ENCODE measurements at places on chromosomes 16 and 17.

GRCh38 chr16:73313950-73314349 is 266.0 kb upstream of the ZFHX3 start:
- no peak for DNase-seq

DNA sequence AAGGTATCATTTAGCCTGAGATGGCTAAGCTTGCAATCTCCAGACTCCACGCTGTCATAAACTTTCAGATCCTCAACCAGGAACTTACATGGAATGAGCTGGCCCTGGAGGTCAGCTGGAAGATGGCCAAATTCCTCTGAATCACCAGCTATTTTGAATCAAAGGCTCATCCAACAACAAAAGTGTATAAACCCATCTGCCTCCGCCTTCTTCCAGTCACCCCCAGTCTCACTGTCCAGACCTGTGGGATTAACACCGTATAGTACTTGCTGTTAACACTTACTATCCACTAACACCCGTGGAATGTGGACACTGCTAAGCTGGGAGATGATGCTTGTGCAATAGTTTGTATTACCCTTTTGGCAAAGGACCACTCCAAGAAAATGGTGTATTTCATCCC is 1.9 kb upstream of the LCMT1 start:
- DNase-seq = no peak

GRCh38 chr16:88010968-88011483 is 59.8 kb downstream of the BANP start:
- DNase-seq = no peak

DNA sequence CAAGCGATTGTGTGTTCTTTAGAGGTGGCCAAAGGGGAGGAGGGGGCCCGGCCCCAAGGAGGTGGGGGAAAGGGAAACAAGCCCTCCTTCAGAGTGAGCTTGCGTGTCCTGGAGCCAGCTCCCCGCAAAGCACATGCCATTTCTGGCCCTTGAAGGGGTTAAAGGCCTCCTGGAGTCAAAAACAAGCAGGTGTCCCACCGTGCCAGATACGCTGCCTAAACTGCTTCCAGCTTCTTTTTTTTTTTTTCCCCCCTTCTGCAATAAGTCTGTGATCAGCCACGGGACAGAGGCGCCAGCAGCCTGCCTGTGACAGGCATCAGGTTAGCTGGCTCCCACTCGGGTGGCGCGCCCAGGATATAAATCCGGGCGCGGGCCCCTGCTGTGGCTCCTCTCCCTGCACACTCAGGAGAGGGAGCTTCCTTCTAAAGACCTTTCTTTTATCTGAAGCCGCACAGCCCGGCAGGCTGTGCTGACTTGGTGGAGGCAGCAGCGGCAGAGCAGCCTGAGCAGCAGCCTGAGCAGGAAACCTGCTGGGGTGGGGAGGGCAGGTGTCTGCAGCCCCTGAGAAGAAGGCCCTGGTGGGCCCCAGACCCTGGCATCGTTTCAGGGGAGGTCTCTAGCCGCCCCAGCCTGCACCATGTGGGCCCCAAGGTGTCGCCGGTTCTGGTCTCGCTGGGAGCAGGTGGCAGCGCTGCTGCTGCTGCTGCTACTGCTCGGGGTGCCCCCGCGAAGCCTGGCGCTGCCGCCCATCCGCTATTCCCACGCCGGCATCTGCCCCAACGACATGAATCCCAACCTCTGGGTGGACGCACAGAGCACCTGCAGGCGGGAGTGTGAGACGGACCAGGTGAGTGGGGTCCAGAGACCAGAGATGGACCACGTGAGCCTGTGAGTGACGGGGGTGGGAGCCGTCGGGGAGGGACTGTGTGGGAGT is at the start of gene WFIKKN2:
TSS of gene WFIKKN2 (plus strand) at position 286 of the 934 bp plus-strand sequence. CDS start at position 638, 352 bp downstream.
- peak; percentile 67 for DNase-seq

GRCh38 chr17:29620271-29620670 is 2.4 kb downstream of the CORO6 start:
- no peak for DNase-seq

GRCh38 chr16:57611181-57611580 is 17.2 kb upstream of the ADGRG1 start:
- no peak for DNase-seq

DNA sequence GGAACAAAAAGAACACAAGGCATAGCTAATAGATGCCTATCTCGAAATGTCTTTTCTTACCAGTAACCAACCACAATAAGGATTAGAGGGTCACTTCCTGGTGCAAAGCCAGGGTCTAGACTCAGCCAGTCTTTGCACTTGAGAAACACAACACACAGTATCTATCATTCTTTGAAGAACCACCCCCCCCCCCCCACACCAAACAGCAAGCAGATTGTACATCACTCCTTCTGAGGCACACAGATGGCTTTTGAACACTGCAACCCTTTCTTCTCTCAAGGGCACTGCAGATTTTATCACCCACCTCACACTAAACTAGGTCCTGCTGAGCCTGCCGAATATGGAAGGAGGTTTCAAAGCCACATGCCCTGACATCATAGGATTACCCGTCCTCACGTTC is 145.6 kb downstream of the AATF start:
- DNase-seq = no peak

GRCh38 chr16:49515016-49515565 is 141.5 kb downstream of the C16orf78 start:
- DNase-seq = no peak

DNA sequence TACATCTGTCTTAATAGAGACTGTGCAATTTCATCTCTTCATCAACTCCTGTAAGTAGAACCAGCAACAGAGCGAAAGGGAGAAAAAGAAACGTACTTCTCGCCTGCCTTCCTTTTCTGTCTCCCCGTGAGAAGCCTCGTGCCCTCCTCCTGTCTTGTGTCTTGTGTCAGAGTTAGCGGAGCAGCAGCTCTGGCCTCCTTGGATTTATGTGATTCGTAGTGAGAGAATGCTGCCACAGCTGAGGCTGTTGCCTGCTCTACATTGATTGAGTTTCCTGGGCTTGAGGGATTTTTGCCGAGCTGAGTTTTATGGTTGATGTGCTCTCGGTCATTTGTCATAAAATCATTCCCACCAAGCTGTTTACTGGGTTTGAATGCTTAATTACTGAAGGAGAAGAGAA is 579.1 kb upstream of the RBFOX1 start:
- no peak for DNase-seq

- no peak for DNase-seq
Measured at GRCh38 chr17:80451104-80451775, 25.2 kb downstream of the NPTX1 start.

GRCh38 chr16:68236137-68236825 is 354 bp upstream of the ESRP2 start:
- DNase-seq = peak; percentile 76

DNA sequence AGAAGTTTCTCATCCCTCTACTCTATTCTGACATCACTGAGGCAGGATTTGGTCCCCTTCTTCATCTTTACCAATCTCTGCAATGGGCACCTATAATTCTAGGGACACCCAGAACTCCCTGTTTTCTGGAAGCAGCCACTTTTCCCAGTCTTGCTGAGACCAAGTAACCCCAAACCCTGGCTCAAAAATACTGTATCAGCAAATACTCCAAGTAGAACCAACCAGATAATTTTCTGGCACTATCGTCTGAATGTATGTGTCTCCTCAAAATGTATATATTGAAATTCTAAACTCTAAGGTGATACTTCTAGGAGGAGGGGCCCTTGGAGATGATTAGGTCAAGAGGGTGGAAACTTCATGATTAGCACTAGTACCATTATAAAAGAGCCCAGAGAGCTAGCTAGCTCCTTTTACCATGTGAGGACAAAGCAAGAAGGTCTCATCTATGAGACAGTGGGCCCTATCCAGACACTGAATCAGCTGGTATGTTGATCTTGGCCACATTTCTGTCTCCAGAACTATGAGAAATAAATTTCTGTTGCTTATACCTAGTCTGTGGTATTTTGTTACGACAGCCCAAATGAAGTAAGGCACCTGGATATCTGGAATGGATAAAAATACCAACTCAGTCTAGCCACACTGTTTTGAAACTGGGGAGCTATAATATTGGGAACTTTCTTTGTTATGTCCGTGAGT is 464.4 kb downstream of the CDH11 start:
- DNase-seq = no peak

GRCh38 chr16:58187665-58188421 is 10.1 kb downstream of the CSNK2A2 start:
- no peak for DNase-seq

GRCh38 chr17:48549281-48549630 is 4.3 kb upstream of the HOXB2 start:
- DNase-seq = peak; percentile 45

GRCh38 chr16:4410335-4411075 is 5.9 kb downstream of the CORO7 start:
- DNase-seq = peak; percentile 34

- no peak for DNase-seq
Measured at GRCh38 chr17:11719856-11720255, 121.6 kb downstream of the DNAH9 start.

DNA sequence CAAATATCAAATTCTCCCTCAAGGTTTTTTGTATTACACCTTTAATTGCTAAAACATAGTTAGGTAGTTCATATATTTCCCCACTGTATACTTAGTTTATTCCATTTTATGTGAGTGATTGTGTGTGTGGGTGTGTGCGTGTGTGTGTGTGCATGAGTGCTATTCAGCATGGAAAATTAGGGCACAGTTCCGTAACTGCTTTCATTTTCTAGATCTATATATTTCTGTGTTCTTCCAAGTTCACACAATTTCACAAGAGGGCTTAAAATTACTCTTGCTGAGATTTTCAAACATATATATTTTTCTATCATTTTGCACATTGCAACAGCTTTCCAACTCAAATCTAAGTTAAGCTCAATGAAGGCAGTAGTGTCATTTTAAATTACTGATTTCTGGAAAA is 782.9 kb upstream of the SOX9 start:
- DNase-seq = no peak

DNA sequence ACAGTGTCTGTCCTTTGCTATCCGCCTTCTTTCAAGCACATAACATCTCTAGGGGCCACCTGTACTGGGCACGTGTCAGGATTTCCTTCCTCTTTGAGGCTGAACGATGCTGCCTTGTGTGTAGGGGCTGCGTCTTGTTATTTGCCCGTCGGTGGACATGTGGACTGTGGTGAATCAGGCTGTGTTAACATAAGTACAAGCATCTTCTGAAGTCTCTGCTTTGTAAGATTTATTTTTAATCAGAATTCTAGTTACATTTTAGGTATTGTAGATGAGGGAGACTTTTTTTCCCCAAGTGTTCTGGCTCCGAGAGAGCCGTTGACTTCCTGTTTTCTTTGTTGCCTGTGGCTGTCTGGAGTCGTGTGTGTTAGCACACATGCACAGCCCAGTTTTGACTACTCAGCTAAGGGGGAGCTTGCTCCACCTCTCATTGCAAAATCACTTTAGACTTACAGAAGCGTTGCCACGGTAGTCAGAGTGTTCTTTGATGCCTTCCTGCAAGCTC is 26.1 kb downstream of the SPG7 start:
- no peak for DNase-seq

DNA sequence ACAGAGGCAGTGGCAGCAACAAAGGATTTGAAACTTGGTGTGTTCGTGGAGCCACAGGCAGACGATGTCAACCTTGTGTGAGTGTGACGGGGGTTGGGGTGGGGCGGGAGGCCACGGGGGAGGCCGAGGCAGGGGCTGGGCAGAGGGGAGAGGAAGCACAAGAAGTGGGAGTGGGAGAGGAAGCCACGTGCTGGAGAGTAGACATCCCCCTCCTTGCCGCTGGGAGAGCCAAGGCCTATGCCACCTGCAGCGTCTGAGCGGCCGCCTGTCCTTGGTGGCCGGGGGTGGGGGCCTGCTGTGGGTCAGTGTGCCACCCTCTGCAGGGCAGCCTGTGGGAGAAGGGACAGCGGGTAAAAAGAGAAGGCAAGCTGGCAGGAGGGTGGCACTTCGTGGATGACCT is 25.5 kb downstream of the STH start:
- DNase-seq = no peak

GRCh38 chr17:30263552-30264333 is 28.0 kb downstream of the BLMH start:
- DNase-seq = no peak

Measured in right kidney (tissue), 9 donors.